Suppressor macrophage (primary cell): ENCODE measurements at places on chromosomes 2 and 18.
A peak's percentile ranks its signal among the peaks of the same experiment; 100 is the strongest.

GRCh38 chr2:66962716-66963115, 434.4 kb upstream of the ETAA1 start:
- no peak for DNase-seq

- no peak for DNase-seq
Measured at GRCh38 chr2:108436976-108437375, 12.0 kb upstream of the GCC2 start.

DNA sequence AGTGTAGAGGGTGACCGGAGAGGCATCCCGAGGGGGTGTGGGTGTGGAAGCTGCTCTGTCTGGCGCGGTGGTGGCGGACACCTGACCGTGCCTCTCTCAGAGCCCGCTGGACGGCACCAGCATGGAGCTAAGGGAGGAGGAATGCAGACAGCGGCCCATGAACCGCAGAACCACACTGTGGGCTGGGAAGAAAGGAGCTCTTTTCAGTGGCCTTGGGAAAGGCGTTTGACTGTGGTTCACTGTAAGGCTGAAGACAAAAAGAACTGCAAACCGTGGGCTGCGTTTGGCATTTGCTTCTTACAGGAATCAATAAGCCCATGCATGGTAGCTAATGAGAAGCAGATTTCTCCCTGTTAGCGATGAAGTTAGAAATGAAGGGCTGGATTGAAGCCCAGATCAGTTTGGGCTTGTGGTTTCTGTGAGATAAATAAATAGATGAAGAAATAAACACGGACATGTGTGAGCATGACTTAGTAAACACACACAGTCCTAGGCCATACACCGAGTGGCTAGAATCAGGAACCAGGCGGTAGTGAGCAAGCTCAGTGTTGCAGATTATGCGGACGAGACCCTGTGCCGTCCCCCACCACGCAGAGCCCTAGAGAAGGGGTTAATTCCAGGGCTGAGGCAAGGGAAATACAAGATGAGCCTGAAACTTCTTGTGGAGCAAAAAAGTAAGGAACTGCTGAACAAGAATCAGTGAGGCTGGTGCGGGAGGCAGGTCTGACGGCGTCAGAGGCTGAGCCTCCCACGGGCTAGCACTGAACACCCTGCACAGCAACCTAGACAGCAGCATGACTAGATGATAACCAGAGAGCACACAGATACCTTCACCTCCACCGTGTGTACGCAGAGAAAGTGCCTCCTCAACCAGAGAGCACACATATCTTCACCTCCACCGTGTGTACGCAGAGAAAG, 29.3 kb upstream of the NFATC1 start:
- DNase-seq, result no peak

- DNase-seq, result peak; percentile 68
Measured at GRCh38 chr18:21741562-21742314, 1.1 kb downstream of the MIB1 start.

DNA sequence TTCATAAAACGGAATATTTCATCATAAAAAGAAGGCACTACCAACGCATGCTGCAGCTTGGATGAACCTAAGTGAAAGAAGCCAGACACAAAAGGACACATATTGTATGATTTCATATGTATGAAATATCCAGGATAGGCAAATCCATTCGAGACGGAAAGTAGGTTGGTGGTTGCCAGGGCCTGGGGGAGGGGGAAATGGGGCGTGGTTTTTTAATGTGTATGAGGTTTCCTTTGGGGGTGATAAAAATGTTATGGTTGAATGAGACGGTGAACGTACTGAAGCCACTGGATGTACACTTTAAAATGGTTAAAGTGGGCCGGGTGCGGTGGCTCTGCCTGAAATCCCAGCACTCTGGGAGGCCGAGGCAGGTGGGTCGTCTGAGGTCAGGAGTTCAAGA, 20.0 kb upstream of the SPATA3 start:
- no peak for DNase-seq
